Left lobe of liver (tissue), 2 donors: ENCODE measurements at places on chromosomes 5 and 9.

GRCh38 chr9:137632230-137633161 lies 13.7 kb downstream of the EHMT1 start:
- DNase-seq = no peak

DNA sequence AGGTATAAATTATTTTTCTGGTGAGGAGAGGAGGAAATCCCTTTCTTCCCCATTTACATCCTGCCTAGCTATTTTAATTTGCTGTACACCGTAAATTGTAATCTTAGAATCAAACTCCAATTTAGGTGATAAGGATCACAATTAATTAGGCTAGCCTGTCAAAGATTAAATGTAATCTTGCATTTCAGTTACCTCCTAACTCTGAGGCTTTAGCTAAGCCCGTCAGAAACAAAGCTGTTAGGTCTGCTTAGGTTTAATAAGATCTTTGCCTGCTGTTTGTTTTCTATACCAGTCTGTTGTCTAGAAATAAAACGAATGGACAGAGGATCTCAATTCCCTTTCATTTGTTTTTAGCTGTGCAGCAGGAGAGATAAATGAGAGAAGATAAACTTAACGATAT lies 51.5 kb downstream of the PIK3R1 start:
- DNase-seq = no peak

DNA sequence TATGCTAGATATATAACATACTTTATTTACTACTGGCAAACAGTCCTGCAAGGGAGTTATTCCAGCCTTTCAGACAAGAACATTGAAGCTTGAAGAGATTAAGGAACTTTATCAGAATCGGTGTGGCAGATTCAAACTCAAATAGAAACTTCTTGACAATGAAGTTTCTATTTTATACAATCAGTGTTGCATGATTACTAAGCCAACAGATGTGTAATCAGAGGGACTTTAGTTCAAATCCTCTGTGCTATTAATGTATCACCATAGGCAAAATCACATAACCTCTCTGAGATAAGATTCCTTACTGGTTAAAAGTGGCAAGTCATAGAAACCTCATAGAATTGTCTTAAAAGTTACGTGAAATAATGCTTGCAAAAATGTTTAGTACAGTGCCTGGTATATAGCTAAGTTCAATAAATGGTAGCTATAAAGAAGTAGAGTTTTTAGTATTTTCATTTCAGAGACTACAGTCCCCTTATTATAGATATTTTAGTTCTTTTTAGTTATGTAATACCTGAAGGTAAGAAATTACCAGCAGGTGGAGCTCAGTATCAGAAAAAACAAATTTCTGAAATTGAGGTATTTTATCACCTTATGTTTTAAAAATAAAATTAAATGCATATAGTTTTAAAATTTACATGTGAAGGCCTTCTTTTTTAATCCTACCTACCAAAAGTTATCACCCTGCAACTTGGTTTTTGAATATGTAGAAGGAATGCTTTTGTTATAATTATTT lies 172.1 kb downstream of the FER start:
- DNase-seq = no peak

- DNase-seq = peak; percentile 58
Observed at GRCh38 chr9:136804509-136805206, 3.1 kb upstream of the RABL6 start.

DNA sequence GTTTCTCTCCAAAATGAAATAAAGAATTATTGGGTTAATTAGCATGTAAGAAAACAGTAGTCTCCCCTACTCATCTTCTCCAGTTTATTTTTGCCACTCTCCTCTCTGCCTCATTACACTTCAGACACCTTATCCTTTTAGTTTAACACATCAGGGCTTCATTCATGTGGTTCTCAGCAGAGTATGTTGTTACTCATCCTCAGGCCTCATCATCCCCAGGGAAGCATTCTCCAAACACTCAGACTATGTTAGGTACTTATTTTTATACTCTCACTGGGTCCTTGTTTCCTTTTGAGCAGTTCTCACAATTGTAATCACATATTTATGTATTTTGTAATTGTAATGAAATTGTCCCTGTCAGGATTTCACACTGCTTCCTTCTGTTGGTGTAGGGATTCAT lies 470.5 kb downstream of the PDE4D start:
- no peak for DNase-seq
